Neural crest cell (in vitro differentiated cells): ENCODE measurements at places on chromosomes 1 and 21. TPM values are rescaled to one million over a fixed set of nuclear protein-coding genes. Genes with fewer than 3 reads are reported as not detected.

- no peak overlapping the region for H3K27ac ChIP-seq
- peaks cover 5% of the 10 kb centered on the region for H3K36me3 ChIP-seq
- H3K4me1 ChIP-seq, result peaks cover 33% of the 10 kb centered on the region
- no peak overlapping the region for H3K4me3 ChIP-seq
- no peaks in the 10 kb centered on the region for H3K27me3 ChIP-seq
- DNase-seq, result no peak
Observed at GRCh38 chr1:185644531-185644930, 89.7 kb upstream of the HMCN1 start.

SLC16A4 gene
- total RNA-seq, result 0.96 and 1.8 TPM in 2 replicates

- no peak overlapping the region for H3K27ac ChIP-seq
- no peaks in the 10 kb centered on the region for H3K36me3 ChIP-seq
- DNase-seq, result peak; percentile 36
- peaks cover 3% of the 10 kb centered on the region for H3K27me3 ChIP-seq
- H3K4me1 ChIP-seq, result peaks cover 43% of the 10 kb centered on the region
Observed at GRCh38 chr1:36446271-36446670, 4.0 kb downstream of the OSCP1 start.

GRCh38 chr1:63537940-63538339 is 14.6 kb downstream of the EFCAB7 start:
- no peak for DNase-seq
- no peak overlapping the region for H3K27ac ChIP-seq
- peaks cover 7% of the 10 kb centered on the region for H3K36me3 ChIP-seq
- H3K4me1 ChIP-seq, result no peaks in the 10 kb centered on the region
- H3K4me3 ChIP-seq, result no peak overlapping the region

- no peak for DNase-seq
- peaks cover 2% of the 10 kb centered on the region for H3K27me3 ChIP-seq
- no peak overlapping the region for H3K4me3 ChIP-seq
- H3K27ac ChIP-seq, result no peak overlapping the region
- peaks cover 4% of the 10 kb centered on the region for H3K4me1 ChIP-seq
Observed at GRCh38 chr21:34797921-34798535, 129.2 kb downstream of the CLIC6 start.

RIMS3 gene
- 22.4 and 22.9 TPM in 2 replicates for total RNA-seq

- H3K27ac ChIP-seq, result no peak overlapping the region
- H3K4me1 ChIP-seq, result peaks cover 33% of the 10 kb centered on the region
- H3K27me3 ChIP-seq, result peaks cover 41% of the 10 kb centered on the region
Observed at GRCh38 chr1:5769760-5770159, 222.5 kb downstream of the NPHP4 start.

GRCh38 chr21:45454926-45455673 is 50.1 kb downstream of the COL18A1 start:
- no peak for DNase-seq
- peaks cover 3% of the 10 kb centered on the region for H3K4me1 ChIP-seq
- H3K4me3 ChIP-seq, result no peak overlapping the region
- H3K27me3 ChIP-seq, result no peaks in the 10 kb centered on the region
- no peak overlapping the region for H3K27ac ChIP-seq

HAO2 gene
- not detected in 2 replicates for total RNA-seq

- no peaks in the 10 kb centered on the region for H3K27me3 ChIP-seq
- peaks cover 9% of the 10 kb centered on the region for H3K4me1 ChIP-seq
- no peak overlapping the region for H3K4me3 ChIP-seq
- DNase-seq, result no peak
- no peaks in the 10 kb centered on the region for H3K36me3 ChIP-seq
Observed at GRCh38 chr1:17653276-17653675, 101.9 kb upstream of the ACTL8 start.

OXCT2 gene
- total RNA-seq, result 0.75 and 0.77 TPM in 2 replicates

SELL gene
- not detected in 2 replicates for total RNA-seq

- H3K27me3 ChIP-seq, result peaks cover 47% of the 10 kb centered on the region
- H3K27ac ChIP-seq, result no peak overlapping the region
- peaks cover 10% of the 10 kb centered on the region for H3K4me1 ChIP-seq
- no peaks in the 10 kb centered on the region for H3K36me3 ChIP-seq
Observed at GRCh38 chr1:56824271-56824670, 5.1 kb upstream of the FYB2 start.

TMPRSS2 gene
- not detected in 2 replicates for total RNA-seq

DNA sequence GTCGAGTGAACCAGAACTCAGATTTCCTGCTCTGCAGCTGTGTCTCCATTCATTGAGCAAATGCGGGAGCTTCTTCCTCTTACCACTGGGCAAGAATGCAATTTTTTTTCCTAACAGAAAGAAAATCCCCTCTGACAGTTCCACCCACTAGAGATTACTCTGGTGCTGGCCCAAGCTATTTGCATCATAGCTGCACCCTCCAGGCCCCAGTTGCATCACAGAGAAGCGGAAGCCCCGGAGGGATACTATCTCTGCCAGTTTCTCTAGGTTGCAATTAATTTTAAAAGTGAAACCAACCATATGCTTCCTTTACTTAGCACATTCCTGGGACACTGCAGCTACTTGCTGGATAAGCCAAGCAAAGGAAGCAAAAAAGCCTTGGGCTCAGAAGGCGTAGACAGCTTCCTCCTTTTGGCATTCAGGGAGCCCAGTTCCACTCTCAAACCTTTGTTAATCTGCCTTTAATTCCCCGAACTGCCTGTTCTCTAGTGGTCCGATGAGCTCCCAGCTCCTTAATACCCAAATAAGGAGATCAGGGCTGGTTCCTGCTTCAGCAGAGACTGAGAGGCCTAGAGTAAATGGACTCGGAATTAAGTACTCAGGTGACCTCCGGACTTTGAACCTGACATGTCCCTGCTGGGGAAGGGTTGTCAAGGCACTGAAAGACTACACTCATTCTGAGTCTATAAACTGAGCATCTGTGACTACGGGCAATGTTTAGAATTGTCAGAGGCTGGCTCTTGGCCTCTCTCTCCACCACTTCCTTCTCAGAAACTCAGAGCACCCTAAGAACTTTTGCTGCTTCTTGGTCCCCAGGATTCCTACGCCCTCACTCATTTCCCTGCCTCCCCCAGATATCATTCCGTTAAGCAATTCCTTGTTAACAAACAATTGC is 72.5 kb upstream of the TNFSF18 start:
- H3K4me3 ChIP-seq, result no peak overlapping the region
- no peaks in the 10 kb centered on the region for H3K27me3 ChIP-seq
- DNase-seq, result no peak

DNA sequence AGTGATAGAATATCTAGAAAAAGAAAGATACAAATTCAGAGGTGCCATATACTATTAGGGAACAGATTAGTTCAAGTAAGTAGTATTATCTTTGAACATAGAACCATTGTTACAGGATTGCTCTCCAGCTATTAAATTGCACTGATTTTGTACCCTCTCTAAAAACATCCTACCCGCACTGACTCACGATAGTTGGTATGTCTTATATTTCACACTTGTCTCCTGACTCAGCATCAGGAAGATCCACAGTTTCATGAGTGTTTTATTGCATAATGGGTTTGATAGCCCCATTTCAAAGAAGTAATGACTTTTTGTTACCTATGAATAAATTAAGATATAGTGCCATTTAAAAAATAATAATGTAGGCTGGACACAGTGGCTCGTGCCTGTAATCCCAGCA is 6.0 kb downstream of the TATDN3 start:
- H3K4me3 ChIP-seq, result no peak overlapping the region
- no peaks in the 10 kb centered on the region for H3K36me3 ChIP-seq
- no peak overlapping the region for H3K27ac ChIP-seq
- DNase-seq, result no peak
- H3K4me1 ChIP-seq, result peaks cover 15% of the 10 kb centered on the region
- no peaks in the 10 kb centered on the region for H3K27me3 ChIP-seq

LGR6 gene
- total RNA-seq, result 0.16 and 0.91 TPM in 2 replicates

GRCh38 chr1:178659789-178660208 is 65.2 kb upstream of the RALGPS2 start:
- H3K36me3 ChIP-seq, result no peaks in the 10 kb centered on the region
- no peak overlapping the region for H3K27ac ChIP-seq
- no peak overlapping the region for H3K4me3 ChIP-seq
- DNase-seq, result no peak
- no peaks in the 10 kb centered on the region for H3K27me3 ChIP-seq

- H3K4me3 ChIP-seq, result no peak overlapping the region
- H3K27ac ChIP-seq, result no peak overlapping the region
- peaks cover 19% of the 10 kb centered on the region for H3K4me1 ChIP-seq
- no peaks in the 10 kb centered on the region for H3K27me3 ChIP-seq
Observed at GRCh38 chr1:99659755-99660210, 13.9 kb downstream of the PALMD start.

DNA sequence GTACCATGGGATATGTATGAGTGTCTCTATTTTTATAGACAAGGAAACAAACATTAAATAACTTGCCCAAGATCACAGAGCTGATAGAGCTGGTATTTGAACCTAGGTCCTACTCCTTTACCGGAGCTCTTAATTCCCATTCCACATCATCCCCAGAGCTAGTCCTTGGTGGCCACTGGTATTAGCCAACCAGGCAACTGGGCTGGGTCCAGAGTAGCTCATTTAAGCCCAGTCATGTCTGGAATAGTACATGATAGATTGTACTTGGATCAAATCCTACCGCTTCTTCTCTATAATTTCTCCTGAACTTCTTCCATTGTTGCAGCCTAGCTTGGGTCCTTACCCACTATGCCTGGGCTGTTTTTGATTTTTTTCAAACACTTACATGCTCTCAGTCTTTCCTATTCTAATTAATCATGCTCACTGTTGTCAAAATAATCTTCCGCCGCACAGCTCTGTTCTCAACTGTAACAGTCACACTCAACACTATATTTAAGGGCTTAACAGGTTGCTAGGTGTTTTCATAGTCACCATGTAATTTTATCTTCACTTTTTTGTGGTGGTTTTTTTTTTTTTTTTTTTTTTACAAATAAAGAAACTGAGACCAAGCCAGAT is 80.2 kb downstream of the COLGALT2 start:
- no peak overlapping the region for H3K4me3 ChIP-seq
- H3K27me3 ChIP-seq, result no peaks in the 10 kb centered on the region
- H3K27ac ChIP-seq, result no peak overlapping the region
- H3K36me3 ChIP-seq, result peaks cover 7% of the 10 kb centered on the region
- H3K4me1 ChIP-seq, result no peaks in the 10 kb centered on the region

DNA sequence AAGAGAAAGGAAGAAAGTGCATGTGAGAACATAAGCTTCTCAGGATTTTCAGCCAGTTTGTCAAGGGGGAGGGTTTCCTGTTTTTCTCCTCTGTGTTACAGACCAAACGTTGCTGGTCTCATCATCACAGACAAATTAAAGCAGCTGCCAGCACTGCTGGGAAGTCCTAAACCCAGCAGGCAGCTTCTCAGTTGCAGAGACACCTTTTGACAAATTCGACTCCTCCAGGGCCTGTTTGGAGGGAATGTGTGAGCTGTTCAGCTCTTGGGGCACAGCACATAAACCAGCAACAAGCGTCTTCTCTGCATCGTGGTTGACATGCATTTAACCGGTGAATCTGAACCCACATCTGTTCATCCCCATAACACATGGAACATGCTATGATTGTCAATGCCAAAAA is 454.6 kb upstream of the RUNX1 start:
- H3K4me1 ChIP-seq, result peaks cover 49% of the 10 kb centered on the region
- no peak overlapping the region for H3K4me3 ChIP-seq
- H3K36me3 ChIP-seq, result peaks cover 4% of the 10 kb centered on the region
- no peak for DNase-seq
- no peaks in the 10 kb centered on the region for H3K27me3 ChIP-seq

NUF2 gene
- 45.9 and 48.4 TPM in 2 replicates for total RNA-seq

ALDH9A1 gene
- total RNA-seq, result 43.3 and 45.7 TPM in 2 replicates
